ENCODE measurements at places on chromosomes 1 and 21.

DNA sequence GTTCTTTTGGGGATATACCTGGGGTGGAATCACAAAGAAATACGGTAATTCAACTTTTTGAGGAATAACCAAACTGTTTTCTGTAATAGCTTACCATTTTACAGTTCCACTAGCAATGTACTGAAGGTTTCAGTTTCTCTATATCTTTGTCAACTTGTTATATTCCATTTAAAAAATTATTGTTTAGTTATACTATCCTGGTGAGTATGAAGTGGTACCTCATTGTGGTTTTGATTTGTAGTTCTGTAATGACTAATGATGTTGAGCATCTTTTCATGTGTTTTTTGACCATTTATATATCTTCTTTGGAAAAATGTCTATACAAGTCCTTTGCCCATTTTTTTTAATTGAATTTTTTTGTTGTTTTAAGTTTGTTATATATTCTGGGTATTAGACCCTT lies 39.4 kb downstream of the MAST2 start:
- DNase-seq: no peak

DNA sequence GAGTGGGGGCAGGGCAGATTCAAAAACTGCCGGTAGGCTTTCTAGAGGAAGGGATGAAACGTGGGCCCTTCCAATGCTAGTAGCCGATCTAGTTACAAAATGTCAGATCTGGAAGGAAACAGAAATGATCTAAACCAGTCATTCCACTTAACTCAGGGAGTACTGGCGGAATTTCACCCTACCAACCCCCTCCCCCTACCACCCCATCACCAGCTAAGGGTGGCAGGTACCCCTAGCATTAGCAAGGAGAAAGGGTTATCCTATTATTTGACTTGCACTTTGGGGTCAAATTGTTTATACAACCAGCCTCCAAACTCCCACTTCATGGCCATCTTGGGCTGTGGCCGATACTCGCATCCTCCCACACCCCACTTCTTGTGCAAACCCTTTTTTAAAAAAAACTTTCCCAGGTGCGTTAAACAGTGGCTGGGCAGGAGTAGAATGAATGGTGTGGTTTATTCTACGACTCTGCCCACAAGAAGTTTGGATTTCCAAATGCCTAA lies 644 bp upstream of the MRPL24 start:
- DNase-seq: no peak

DNA sequence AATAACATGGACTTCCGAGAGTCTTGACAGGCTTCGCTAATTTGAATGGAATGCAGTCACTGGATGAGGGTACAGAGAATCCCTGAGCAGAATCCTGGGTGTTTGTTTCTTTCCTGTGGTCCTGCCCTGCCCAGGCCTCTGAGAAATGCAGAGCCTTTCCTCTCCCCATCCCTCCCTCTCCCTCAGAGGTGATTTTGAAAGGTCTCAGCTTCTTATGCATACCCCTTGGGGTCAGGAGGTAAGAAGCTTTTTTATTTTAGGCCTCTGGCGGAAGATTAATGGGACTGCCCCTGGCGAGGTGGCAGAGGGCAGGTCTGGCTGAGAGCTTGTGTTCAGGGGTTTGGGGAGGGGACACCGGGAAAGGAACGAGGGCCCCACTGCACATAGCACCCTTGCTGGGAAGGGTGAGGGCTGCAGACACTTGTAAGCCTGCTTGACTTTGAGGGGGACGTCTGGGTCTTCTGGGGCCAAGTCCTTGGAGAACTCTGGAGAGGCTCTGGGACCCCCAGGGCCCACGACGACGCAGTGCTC lies 116.5 kb upstream of the SLC45A1 start:
- no peak for DNase-seq

GRCh38 chr1:18668750-18669404 lies 38.2 kb downstream of the PAX7 start:
- no peak for DNase-seq

DNA sequence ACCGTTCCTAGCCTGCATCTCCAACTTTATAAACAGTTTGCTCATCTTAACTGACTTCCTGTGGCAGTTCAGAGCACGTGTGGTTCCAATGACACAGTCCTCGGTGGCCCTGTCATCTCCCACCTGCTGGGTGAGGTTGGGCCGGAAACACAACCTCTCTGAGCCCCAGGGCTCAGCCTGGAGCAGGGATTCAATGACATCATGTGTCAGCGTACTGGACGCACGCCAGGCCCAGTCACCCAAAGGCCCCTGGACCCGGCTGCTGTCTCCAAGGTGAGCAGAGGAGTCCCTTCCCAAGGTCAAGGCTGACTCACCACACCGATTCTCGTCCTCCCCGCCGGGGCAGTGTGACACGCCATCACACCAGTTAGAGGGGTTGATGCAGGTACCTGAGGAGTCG lies 19.9 kb downstream of the TMPRSS2 start:
- no peak for DNase-seq

- no peak for DNase-seq
These were observed 14.4 kb downstream of the CD58 start for GRCh38 chr1:116556289-116557006.

- DNase-seq: no peak
These were observed 45.2 kb downstream of the COQ8A start for GRCh38 chr1:226985239-226985838.

- no peak for DNase-seq
These were observed 24.9 kb downstream of the SYT11 start for GRCh38 chr1:155884031-155884960.

DNA sequence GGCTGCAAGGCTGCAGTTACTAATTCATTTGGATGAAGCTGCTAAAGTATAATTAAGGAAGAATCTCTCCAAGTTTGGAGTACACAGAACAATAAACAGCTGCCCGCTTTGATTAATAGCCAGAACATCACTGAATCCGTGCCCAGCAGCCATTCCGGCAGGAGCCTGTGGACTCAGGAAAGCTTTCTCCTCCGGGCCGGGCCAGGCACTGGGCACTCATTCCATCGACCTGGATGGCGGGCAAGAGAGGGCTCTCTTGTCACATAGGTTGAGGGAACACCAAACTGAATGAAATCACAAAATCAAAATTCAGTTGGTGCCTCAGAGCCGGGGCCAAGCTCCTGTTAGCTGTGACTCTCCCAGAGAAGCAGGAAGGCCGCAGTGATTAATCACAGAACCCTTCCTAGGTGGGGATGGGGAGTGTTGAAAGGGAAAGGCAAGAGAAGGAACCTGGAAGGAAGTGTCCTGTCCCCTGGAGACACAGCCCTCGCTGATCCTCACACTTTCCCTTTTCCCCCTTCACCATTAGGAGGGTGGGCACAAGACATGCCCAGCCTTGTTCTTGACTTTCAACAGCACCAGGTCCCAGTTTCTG lies 306.7 kb downstream of the NPHP4 start:
- DNase-seq: no peak
